ENCODE measurements at places on chromosomes 4 and X. TPM values are rescaled to one million over a fixed set of nuclear protein-coding genes. Genes with fewer than 3 reads are reported as not detected.

- H3K27ac ChIP-seq: no peak overlapping the region
- H3K36me3 ChIP-seq: no peaks in the 10 kb centered on the region
- H3K4me1 ChIP-seq: no peaks in the 10 kb centered on the region
- H3K4me3 ChIP-seq: no peak overlapping the region
- H3K27me3 ChIP-seq: no peaks in the 10 kb centered on the region
Measured at GRCh38 chrX:102593367-102593766, 5.9 kb upstream of the ARMCX5 start.

- H3K36me3 ChIP-seq: no peaks in the 10 kb centered on the region
- no peak overlapping the region for H3K27ac ChIP-seq
- no peak for DNase-seq
- H3K4me1 ChIP-seq: no peaks in the 10 kb centered on the region
- H3K4me3 ChIP-seq: no peak overlapping the region
- H3K27me3 ChIP-seq: no peaks in the 10 kb centered on the region
Measured at GRCh38 chr4:109128589-109128988, 173.9 kb downstream of the COL25A1 start.

GRCh38 chr4:107721436-107722100, 1.5 kb upstream of the PAPSS1 start:
- peak; percentile 57 for DNase-seq
- peaks cover 16% of the 10 kb centered on the region for H3K4me1 ChIP-seq
- peak overlapping the region; percentile 88 for H3K27ac ChIP-seq
- H3K4me3 ChIP-seq: peak overlapping the region; percentile 96

SULT1E1 gene
- total RNA-seq: 0.40 TPM

DNA sequence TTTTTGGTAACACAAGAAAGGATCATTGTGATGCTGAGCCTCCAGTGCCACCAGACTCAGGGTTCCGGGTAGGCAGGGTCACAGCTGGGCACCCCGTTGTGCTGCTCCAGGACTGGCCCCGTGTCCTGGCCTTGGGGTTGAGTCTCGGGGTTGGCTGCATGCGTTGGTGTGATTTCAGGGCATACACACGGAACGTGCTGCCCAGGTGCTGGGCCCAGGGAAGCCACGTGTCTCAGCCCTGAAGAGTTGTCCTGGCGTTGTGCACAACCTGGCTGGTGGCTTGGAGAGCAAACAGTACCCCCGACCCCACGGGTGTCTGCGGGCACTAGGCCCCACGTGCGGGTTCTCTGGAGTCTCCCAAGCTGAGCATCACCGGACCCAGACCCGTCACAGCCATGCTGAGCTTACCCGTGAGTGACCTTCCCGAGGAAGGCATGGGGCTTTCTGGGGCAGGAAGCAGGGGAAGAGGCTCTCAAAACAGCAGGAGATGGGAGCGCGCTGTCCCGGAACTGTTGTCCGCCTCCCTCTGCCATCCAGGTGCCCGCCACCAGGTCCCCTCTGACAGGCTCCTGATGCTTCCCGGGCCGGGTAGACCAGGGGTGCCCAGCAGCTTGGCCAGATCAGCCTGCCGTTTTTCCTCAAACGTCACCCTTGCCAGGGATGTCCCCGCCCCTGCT, 66.1 kb upstream of the ENPP6 start:
- no peaks in the 10 kb centered on the region for H3K27me3 ChIP-seq
- peaks cover 9% of the 10 kb centered on the region for H3K4me1 ChIP-seq
- H3K36me3 ChIP-seq: no peaks in the 10 kb centered on the region
- no peak overlapping the region for H3K4me3 ChIP-seq

GLRB gene
- not detected for total RNA-seq

GRCh38 chrX:144901521-144901920, 345.8 kb upstream of the SPANXN1 start:
- DNase-seq: no peak
- no peaks in the 10 kb centered on the region for H3K36me3 ChIP-seq
- H3K27me3 ChIP-seq: no peaks in the 10 kb centered on the region
- H3K27ac ChIP-seq: no peak overlapping the region
- no peak overlapping the region for H3K4me3 ChIP-seq

TMEM184C gene
- total RNA-seq: 21.3 TPM

DNA sequence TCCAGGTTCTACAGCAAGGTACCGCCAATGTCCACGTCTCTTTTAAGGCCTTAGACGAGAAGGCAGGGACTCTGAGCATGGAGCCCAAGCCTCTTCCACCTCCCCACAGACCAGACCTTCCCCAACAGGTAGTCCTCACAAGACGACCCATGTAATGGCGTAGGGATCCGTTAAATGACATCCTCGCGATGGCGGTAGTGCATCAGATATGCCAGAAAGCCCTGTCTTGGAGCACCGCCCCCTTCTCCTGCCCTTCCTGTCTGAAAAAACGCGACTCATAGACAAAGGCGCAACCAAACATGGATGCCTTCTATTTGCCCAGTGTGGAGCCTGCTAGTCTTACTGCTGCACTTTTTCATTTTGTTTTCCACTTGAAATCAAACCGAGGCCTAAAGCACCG, 185.4 kb downstream of the OR13H1 start:
- no peaks in the 10 kb centered on the region for H3K36me3 ChIP-seq
- peak; percentile 89 for DNase-seq
- peak overlapping the region; percentile 89 for H3K27ac ChIP-seq
- H3K4me3 ChIP-seq: peak overlapping the region; percentile 36

- H3K4me3 ChIP-seq: no peak overlapping the region
- H3K27me3 ChIP-seq: no peaks in the 10 kb centered on the region
- H3K4me1 ChIP-seq: no peaks in the 10 kb centered on the region
- no peak for DNase-seq
- H3K36me3 ChIP-seq: no peaks in the 10 kb centered on the region
Measured at GRCh38 chr4:109290918-109291317, 11.5 kb downstream of the COL25A1 start.

GRCh38 chrX:84876876-84877275, 126.8 kb upstream of the APOOL start:
- H3K27me3 ChIP-seq: no peaks in the 10 kb centered on the region
- H3K36me3 ChIP-seq: no peaks in the 10 kb centered on the region
- DNase-seq: no peak
- no peak overlapping the region for H3K4me3 ChIP-seq

- DNase-seq: no peak
- H3K4me1 ChIP-seq: peaks cover 3% of the 10 kb centered on the region
- H3K36me3 ChIP-seq: no peaks in the 10 kb centered on the region
- H3K4me3 ChIP-seq: no peak overlapping the region
- no peaks in the 10 kb centered on the region for H3K27me3 ChIP-seq
Measured at GRCh38 chrX:22300130-22300529, 27.4 kb downstream of the CBLL2 start.

DNA sequence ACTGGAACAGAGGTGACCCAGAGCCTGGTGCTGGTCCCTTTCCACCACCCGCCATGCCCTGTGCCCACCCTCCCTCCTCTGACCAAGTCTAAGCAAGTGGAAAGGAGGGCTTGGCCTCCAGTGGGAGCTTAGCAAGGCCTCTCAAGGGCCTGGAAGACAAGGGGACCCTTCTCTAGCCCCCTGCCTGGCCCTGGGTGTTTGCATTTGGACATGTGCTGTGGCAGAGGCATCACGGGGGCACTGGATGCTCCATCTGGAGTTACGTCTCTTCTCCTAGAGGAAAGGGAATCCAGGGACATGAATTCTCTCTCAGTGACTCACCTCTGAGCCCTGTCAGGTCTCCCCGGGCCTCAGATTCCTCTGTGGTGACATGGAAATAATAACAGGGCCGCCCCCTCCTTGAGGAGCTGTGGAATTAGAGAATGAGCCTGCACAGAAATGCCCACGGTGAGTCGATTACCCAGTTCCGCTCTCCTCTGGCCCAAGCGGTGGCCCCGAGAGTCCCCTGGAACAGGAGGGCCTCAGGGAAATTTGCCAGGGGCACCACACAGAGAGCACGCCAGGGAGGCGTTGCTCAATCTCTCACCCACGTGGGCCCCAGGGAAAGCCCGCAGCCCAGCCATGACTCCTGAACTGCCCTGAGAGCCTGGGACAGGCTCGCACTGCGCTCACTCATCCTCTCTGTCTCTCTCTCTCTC, 189.6 kb downstream of the BCOR start:
- H3K27ac ChIP-seq: no peak overlapping the region
- H3K4me1 ChIP-seq: peaks cover 11% of the 10 kb centered on the region
- no peaks in the 10 kb centered on the region for H3K36me3 ChIP-seq
- H3K4me3 ChIP-seq: no peak overlapping the region
- no peaks in the 10 kb centered on the region for H3K27me3 ChIP-seq
- DNase-seq: peak; percentile 32

- H3K4me1 ChIP-seq: no peaks in the 10 kb centered on the region
- H3K27ac ChIP-seq: no peak overlapping the region
- peaks cover 3% of the 10 kb centered on the region for H3K27me3 ChIP-seq
- H3K4me3 ChIP-seq: no peak overlapping the region
- no peak for DNase-seq
- H3K36me3 ChIP-seq: no peaks in the 10 kb centered on the region
Measured at GRCh38 chr4:37446016-37446415, 201.5 kb downstream of the NWD2 start.

- H3K4me1 ChIP-seq: peaks cover 7% of the 10 kb centered on the region
- no peak for DNase-seq
- H3K27ac ChIP-seq: no peak overlapping the region
- H3K4me3 ChIP-seq: no peak overlapping the region
- no peaks in the 10 kb centered on the region for H3K36me3 ChIP-seq
- no peaks in the 10 kb centered on the region for H3K27me3 ChIP-seq
Measured at GRCh38 chr4:80075995-80076675, 3.1 kb upstream of the ANTXR2 start.

TCEANC gene
- 9.1 TPM for total RNA-seq

DNA sequence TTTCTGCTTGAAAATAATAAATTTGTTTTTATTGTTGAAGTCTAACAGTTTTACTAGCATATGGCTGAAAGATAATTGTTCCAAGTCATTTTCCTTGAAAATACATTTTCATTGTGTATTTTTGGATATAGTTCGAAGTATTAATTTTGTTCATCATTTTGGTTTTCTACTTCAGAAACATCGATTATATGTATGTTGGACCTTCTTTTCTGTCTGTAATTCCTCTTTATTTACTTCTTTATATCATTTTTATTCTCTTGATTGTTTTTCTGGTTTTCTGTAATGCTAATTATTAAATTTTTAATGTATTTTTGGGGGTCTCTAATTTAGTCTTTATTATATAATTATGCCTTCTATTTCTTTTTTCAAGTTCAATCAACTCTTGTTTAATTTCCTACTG, 407.1 kb upstream of the FRG1 start:
- no peaks in the 10 kb centered on the region for H3K4me1 ChIP-seq
- no peak overlapping the region for H3K27ac ChIP-seq
- no peaks in the 10 kb centered on the region for H3K36me3 ChIP-seq
- no peaks in the 10 kb centered on the region for H3K27me3 ChIP-seq

- no peaks in the 10 kb centered on the region for H3K27me3 ChIP-seq
- no peaks in the 10 kb centered on the region for H3K36me3 ChIP-seq
- H3K4me3 ChIP-seq: no peak overlapping the region
- H3K27ac ChIP-seq: no peak overlapping the region
Measured at GRCh38 chr4:150694438-150694837, 112.5 kb downstream of the MAB21L2 start.

AREG gene
- total RNA-seq: 44.2 TPM

SSX3 gene
- not detected for total RNA-seq

DNA sequence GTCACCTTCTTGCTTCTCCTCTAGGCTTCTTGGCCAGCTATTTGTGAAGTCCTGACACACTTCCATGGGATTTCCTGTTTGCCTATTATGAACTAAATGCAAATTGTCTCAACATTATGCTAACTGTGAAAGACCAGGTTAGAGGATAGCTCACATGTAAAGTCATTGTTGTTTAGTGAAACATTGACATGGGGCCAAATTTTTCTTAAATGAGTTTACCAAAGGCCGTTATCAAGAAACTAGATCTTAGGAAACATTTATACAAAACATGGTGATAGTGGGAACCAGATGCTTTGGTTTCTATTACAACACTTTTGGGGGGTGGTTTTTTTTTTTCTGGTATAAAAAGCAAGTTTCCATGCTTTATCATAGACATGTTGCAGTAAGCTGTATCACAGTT, 466.8 kb upstream of the FAM241A start:
- no peaks in the 10 kb centered on the region for H3K4me1 ChIP-seq
- H3K36me3 ChIP-seq: no peaks in the 10 kb centered on the region
- no peak for DNase-seq
- H3K4me3 ChIP-seq: no peak overlapping the region
- no peak overlapping the region for H3K27ac ChIP-seq

GRCh38 chr4:120694973-120695372, 227.6 kb downstream of the PRDM5 start:
- no peaks in the 10 kb centered on the region for H3K27me3 ChIP-seq
- no peak overlapping the region for H3K4me3 ChIP-seq
- H3K27ac ChIP-seq: no peak overlapping the region
- peak; percentile 51 for DNase-seq
- no peaks in the 10 kb centered on the region for H3K36me3 ChIP-seq
- H3K4me1 ChIP-seq: peaks cover 7% of the 10 kb centered on the region

MTHFD2L gene
- 14.9 TPM for total RNA-seq

GRCh38 chrX:102976793-102977495, 39.9 kb downstream of the RAB40AL start:
- H3K4me1 ChIP-seq: no peaks in the 10 kb centered on the region
- no peaks in the 10 kb centered on the region for H3K36me3 ChIP-seq
- DNase-seq: no peak
- no peaks in the 10 kb centered on the region for H3K27me3 ChIP-seq
- no peak overlapping the region for H3K4me3 ChIP-seq

GRCh38 chrX:21717802-21718201, 40.1 kb downstream of the SMPX start:
- no peaks in the 10 kb centered on the region for H3K4me1 ChIP-seq
- H3K36me3 ChIP-seq: no peaks in the 10 kb centered on the region
- H3K27me3 ChIP-seq: no peaks in the 10 kb centered on the region
- no peak for DNase-seq
- no peak overlapping the region for H3K4me3 ChIP-seq
- no peak overlapping the region for H3K27ac ChIP-seq

GRCh38 chr4:153489856-153490558, 23.8 kb downstream of the TMEM131L start:
- no peak for DNase-seq
- H3K36me3 ChIP-seq: no peaks in the 10 kb centered on the region
- H3K27me3 ChIP-seq: no peaks in the 10 kb centered on the region

MAGEA6 gene
- not detected for total RNA-seq

SLC25A14 gene
- 4.5 TPM for total RNA-seq

RBMX2 gene
- total RNA-seq: 3.4 TPM

- H3K36me3 ChIP-seq: no peaks in the 10 kb centered on the region
- DNase-seq: no peak
- no peaks in the 10 kb centered on the region for H3K27me3 ChIP-seq
- no peak overlapping the region for H3K27ac ChIP-seq
- no peaks in the 10 kb centered on the region for H3K4me1 ChIP-seq
Measured at GRCh38 chr4:6302869-6303268, 33.2 kb downstream of the WFS1 start.

ZNF674 gene
- 4.6 TPM for total RNA-seq
